Activated T-cell treated with anti-CD3 and anti-CD28 coated beads, Interleukin-2, amount 50 U/mL, for 1 hour (primary cell): ENCODE measurements at places on chromosomes 1 and 21.

GRCh38 chr1:48066936-48067335 lies 69.8 kb upstream of the TRABD2B start:
- no peak for DNase-seq

DNA sequence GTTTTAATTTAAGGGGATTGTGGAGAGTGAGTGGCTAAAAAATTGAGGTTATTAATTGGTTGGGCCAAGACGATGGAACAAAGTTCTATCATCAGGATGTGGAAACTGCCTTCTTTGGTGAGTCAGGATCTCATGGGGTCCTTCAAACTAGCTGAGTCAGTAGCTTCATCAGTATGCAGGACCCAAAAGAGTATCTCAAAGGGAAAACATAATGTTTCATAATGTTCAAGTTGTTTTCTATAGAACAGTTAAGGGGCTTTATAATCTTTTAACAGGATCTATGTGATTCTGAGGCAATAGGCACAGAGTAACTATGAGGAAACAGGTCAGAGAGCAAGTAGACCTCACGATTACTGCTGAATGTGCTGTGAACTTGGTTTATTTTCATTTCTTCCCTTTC lies 3.2 kb upstream of the OLFML2B start:
- no peak for DNase-seq

DNA sequence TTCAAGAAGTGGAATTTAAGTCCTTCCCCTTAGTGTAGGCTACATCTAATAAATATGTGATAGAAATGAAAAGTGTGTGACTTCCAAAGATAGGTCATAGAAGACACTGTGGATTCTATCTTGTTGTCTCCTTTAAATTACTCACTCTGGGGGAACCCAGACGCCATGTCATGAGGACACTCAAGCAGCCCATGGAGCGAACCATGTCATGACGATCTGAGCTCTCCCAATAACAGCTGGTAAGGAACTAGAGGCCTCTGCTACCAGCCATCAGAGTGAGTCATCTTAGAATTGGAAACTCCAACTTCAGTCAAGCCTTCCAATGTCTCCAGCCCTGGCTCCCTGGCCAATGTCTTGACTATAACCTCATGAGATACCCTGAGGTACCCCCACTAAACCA lies 6.3 kb downstream of the COA7 start:
- no peak for DNase-seq

DNA sequence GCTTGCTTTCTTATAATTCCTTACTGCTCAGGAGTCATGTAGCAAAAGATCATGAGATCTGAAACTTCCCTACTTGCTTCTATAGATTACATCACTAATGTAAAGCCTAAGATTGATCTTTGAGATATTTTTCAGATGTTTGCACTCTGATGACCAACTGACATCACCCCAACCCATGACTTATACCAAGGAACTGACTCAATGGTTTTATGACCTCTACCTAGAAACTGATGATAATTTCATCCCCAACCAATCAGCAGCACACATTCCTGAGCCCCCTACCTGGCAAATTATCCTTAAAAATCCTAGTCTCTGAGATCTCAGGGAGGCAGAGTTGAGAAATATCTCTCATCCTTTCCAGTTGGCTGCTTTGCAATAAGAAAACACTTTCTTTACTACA lies 122.3 kb upstream of the CAMK1G start:
- no peak for DNase-seq

GRCh38 chr1:21206117-21206516 lies 29.4 kb upstream of the EIF4G3 start:
- no peak for DNase-seq

DNA sequence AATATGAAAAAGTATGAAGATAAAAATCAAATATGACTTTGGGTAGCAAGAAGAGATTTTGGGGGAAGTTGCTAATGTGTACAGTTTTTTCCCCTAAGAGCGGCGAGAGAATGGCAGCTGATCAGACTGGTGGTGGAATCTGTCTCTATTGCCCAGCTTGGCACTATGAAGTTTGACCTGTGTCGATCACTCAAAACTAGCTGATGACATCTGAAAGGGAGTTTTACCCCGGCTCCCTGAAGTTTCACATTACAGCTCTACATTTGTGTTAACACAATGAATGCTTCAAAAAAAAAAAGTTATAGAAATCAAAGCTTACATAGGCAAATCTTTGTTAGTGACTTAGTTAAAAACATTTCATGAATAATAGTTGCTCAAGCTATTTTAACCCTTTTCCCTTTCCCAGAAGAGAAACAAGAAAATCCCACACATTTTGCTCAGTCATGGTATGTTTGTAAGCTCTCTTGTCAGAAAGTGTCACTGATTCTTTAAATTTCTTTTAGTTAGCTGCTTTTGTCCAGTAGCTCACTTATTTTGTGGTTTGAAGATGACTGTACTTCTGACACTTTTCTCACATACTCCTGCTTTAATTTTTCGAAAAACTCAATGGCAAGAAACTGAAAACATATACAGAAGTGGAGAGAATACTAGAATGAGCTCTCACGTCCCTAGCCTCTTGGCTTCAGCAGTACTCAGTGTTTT lies 41.3 kb downstream of the DYRK1A start:
- no peak for DNase-seq

DNA sequence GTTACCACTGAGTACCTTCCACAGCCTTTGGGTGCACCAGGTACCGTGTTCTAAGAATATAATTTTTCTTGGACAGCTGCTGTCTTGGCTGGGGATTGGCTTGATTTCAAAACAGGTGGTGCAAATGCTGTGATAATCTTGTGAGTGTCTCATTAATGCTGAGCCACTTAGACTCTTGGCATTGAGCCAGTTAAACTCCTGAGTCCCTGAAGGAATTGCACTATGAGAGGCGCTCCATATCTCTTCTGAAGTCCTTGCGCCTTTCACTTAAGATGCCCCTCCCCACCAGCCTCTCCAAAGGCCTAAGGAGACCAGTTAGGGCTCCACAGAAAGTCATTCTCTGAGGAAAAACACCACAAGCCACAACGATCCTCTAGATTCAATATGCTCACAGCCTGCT lies 51.0 kb downstream of the BACH1 start:
- no peak for DNase-seq

- no peak for DNase-seq
Observed at GRCh38 chr21:39873687-39874086, 6.4 kb downstream of the PCP4 start.

GRCh38 chr1:22408230-22408629 lies 43.4 kb upstream of the ZBTB40 start:
- no peak for DNase-seq

DNA sequence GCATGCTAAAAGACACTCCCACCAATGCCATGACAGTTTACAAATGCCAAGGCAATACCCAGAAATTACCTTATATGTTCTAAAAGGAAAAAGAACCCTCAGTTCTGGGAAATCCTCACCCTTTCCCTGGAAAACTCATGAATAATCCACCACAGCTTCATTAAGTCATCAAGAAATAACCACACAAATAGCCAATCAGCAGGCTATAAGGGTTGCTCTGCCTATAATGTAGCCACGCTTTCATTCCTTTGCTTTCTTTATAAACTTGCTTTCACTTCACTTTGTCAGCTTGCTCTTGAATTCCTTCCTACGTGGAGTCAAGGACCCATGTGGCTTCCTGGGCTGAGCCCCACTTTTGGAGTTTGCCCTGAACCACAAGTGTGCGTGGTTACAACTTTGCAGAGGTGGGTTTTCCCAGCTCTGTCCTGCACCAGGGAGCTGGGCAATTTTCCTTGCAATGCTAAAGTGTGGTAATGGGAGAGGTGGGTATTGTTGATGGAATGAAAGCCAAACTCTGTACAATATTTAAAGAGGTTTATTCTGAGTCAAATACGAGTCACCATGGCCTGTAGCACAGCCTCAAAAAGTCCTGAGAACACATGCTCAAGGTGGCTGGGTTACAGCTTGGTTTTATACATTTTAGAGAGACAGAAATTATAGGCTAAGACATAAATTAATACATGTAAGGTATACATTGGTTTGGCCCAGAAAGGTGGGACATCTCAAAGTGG lies 42.2 kb upstream of the COG2 start:
- no peak for DNase-seq

- DNase-seq: no peak
Observed at GRCh38 chr1:200410566-200410878, 686 bp upstream of the ZNF281 start.

DNA sequence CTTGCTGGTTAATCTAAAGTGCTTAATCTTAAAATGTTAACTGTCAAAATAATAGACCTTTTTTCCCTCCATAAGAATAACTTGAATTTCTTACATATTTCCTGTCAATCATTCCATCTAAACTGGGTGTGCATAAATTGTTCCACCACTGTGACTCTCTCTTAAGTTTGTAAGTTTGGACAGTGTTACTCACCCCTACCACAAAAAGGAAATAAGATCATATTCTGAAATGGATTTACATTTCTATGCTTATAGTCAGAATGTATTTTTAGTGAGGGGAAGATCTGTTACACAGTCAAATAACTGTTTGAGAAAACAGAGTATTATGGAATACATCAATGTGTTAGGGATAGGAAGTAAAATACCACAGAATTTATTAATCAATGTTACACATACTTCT lies 109.6 kb upstream of the DPYD start:
- no peak for DNase-seq

GRCh38 chr1:46719689-46720088 lies 775 bp upstream of the EFCAB14 start:
- DNase-seq: no peak

DNA sequence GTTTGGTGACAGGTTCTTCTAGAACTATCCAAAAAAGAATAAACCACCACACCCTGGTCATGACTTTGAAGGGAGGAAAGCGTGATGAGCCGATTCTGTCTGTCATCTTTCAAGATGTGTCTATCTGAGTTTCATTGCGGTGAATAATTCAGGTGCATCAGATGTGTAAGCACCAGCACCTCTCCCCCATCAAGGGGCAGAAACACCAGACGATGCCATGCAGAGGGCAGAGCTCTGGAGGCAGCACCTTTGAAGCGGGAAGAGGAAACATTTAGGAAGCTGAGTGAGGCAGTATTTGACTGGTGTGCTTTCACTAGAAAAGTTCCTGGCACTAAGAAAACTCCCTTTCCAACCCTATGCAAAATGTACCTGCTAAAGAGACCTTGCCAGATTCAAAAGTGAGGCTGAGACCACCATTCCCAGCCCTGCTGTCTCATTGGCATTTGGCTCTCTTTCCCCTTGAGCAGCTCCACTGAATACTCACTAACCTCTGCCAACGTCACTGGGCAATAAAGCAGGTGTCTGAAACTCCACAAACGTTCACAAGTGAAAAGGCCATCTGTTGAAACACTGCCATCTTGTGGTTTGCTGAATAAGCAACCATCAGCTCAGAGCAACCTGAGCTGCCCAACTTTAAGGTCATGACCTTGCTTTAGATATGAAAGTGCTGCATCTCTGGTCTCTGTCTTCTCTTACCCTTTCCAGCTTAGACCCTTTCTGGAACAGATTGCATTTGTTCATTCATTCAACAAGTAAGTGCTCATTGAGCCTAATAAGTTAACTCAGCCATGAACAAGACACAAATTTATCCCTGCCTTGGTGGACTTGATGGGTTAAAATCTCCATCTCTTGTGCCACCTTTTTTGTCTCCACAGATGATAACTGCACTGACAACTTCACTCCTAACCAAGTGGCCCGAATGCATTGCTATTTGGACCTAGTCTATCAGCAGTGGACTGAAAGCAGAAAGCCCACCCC lies 228.6 kb downstream of the PAPPA2 start:
- DNase-seq: no peak

GRCh38 chr1:56780826-56781225 lies 38.4 kb downstream of the FYB2 start:
- DNase-seq: no peak

DNA sequence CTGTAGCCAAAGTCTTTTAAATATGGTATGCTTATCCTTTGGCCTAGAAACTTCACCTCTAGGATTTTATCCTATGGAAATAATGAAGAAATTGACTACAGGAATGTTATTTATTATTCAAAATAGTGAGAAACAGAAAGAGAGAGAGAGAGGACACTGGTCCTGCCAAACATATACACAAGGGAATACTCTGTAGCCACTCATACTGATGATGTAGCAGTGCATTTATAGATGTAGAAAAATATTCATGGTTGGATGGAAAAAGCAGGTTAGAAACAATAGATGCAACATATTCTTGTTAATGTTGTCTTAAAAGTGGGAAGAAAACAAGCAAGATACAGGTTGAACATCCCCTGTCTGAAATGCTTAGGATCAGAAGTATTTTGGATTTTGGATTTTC lies 22.2 kb upstream of the EPHB2 start:
- DNase-seq: no peak

GRCh38 chr1:93608187-93609109 lies 73.2 kb downstream of the BCAR3 start:
- DNase-seq: no peak

DNA sequence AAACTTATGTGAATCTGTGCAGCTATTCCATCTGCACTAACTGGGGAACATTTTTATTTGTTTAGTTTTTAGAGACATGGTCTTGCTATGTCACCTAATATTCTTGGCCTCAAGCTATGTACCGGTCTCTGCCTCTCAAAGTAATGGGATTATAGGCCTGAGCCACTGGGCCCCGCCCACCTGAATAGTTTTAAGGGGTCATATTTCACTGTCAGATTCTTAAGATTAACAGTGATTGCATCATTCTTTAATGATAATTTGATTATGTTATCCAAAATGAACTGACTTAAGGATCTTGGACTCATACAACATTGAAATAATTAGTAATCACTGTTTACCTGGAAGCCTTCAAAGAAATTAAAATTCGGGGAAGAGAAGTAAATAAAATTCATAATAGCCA lies 12.6 kb upstream of the KLF18 start:
- no peak for DNase-seq

DNA sequence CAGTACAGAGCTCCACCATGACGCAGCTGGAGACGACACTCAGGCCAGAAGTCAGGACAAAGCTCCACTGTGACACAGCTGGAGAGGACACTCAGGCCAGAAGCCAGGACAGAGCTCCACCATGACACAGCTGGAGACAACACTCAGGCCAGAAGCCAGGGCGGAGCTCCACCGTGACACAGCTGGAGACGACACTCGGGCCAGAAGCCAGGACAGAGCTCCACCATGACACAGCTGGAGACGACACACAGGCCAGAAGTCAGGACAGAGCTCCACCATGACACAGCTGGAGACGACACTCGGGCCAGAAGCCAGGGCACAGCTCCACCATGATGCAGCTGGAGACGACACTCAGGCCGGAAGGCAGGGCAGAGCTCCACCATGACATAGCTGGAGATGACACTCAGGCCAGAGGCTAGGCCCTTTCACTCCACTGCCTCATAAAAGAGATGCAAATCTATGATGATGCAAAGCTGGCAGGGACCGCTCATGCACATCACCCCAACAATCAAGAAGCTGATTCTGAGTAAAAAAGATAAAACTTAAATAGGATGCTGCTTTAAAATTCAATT lies 13.6 kb upstream of the OR2B11 start:
- no peak for DNase-seq

DNA sequence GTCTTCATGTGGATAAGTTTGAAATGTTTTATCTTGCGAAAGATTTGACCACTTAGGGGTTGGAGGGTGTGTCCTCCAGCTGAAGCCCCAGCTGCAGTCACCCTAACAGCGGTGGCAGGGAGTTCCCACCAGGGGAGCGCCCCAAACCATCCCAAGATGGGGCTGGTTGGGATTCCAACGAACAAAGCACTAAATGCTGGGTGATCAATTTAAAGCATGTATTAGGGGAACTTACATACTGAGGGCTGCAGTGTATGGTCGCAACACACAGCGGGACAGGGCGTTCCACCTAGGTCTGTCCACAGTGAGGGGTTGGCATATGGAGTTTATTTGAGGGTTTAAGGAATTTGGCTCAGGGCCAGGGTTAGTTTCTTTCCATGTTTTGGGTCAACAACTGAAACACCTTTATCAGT lies 26.3 kb downstream of the SLC37A1 start:
- DNase-seq: no peak
